ENCODE measurements at places on chromosomes 11 and 22.

GRCh38 chr22:20777420-20778177 lies 3.7 kb downstream of the SERPIND1 start:
- DNase-seq: peak; percentile 29

- no peak for DNase-seq
Observed at GRCh38 chr11:121703201-121703600, 250.4 kb upstream of the SORL1-AS1 start.

DNA sequence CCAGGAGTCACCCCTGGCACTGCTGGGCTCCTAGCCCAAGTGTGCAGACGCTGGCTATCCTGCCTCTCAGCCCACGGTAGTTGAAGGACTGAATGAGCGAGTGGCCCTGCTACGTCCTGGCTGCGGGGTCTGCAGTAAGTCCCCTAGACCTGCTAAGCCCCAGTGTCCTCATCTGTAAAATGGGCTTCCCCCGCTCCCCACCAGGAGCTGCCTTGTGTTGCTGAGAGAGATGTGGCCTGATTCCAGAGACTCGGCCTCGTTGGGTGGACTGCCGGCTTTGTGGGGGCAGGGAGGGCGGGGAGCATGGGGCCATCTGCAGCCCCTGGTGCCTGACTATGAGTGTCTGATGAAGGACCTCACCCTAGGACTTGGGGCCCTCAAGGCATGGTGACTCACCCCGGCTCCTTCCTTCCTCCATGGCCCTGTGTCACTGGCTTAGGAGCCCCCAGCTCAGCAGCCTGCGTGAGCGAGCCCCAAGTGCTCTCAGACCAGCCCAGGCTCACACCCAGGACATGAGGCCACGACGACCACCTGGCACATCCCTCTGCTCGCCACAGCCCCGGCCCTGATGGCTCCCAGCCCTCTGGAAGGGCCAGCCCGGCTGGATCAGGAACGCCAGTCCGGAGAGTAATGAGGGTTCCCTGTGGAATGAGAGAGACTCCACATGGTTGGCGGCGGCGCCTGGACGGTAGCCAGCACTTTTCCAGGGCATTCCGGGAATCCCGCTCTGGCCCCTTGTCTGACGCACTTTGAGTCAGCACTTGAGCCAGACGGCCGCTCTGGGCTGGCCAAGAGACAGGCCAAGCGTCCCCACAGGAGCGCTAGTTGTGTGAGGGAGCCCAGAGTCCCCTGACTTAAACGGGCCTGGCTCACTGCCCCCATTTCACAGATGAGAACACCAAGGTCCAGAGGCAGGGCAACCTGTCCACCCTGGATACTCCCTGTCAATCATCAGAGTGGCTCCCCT lies 50.5 kb upstream of the SHISAL1 start:
- DNase-seq: peak; percentile 3

DNA sequence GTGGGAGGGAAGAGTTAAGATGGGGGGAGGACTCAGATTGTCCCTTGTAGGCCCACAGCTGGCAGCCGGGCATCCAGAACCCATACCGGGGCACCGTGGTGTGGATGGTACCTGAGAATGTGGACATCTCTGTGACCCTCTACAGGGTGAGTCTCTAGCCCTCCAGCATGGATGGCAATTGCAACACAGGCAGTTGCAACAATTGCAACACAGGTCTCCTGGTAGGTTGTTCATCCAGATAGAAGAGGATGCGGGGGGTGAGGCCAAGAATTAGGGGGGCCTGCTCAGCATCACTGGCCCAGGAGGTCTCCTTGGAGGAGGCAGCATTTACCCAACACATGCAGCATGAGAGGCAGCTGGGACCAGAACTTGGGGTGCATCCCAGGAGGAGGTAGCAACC lies 3.4 kb downstream of the EHBP1L1 start:
- no peak for DNase-seq

DNA sequence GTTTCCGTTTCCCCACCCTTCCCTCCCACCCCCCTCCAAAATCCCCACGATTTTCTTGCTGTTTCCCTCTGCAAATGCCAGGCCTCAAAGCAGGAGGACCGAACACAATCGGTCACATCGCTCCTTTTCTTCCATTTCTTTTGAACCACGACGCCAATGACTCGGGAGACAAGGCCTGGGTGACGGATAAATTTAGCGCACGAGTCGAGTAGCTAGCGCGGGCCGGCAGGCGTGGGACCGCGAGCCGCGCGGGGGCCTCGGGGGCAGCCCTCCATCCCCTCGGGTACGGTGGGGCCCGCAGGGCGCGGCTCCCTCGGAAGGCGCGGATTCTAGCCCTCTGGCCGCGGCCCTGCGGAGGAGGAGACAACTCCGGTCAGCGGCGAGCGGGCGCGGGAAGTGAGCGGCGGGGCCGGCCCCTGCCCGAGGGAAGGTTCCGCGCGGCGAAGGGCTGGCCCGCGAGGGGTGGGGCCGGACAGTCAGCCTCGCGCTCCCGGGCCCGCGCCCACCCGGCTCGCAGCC lies 414 bp downstream of the JOSD1 start:
- DNase-seq: no peak

- no peak for DNase-seq
Observed at GRCh38 chr22:19865141-19865829, 10.6 kb upstream of the GNB1L start.

- no peak for DNase-seq
Observed at GRCh38 chr11:123227763-123228495, 32.9 kb upstream of the CLMP start.

DNA sequence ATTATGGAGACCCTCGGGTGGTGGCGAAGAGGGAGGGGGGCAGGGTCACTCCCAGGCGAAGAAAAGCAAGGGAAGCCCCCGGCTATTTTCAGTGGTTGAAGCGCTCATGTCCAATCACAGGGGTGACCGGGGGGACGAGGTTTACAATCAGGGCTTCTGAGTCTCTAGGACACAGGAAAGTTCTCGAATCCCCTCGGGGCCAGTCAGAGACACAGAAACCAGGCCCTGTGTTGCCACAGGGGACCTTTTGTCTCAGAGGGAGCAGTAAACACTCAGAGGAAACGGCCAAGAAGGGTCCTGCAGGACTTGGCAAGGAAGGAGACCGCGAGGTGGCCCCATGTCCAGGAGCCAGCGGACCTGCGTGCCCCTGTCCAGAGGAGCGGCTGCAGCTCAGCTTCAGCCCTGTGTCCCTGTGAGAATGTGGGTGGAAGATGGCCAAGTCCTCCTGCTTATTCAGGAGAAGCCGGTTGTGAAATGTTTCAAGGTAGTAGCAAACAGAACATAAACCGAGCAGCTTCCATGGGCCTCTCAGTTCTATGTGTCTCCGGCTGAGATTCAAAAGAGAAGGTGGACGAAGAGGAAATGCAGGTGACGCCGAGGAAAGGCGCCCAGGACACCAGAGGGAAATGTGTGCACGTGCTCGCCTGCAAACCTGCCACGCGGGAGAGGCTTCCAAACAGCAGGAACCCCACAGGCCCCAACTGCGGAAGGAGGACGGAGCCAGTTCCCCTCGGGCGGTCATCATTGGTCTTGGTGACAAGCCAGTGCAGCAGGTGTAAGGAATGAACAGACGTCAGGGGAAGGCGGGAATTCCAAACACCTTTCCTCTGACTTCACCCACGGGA lies 357.6 kb downstream of the BRD1 start:
- no peak for DNase-seq

DNA sequence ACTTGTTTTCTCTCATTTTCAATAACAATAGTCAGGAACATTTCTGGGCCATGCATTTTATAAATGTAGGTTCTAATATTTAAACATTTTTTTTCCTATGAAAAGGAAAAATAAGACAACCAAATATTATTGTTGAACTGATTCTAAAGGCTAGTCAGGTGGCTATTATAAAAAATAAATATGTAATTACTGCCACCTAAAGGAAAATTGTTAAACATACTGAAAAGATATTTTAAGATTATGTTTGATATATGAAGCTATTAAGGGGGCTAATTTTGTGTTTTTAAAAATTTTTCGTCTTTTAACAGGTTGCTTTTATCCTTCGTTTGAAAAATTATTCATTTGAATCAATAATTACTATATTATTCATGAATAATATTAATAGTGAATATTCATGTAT lies 62.2 kb upstream of the FDX1 start:
- peak; percentile 35 for DNase-seq

DNA sequence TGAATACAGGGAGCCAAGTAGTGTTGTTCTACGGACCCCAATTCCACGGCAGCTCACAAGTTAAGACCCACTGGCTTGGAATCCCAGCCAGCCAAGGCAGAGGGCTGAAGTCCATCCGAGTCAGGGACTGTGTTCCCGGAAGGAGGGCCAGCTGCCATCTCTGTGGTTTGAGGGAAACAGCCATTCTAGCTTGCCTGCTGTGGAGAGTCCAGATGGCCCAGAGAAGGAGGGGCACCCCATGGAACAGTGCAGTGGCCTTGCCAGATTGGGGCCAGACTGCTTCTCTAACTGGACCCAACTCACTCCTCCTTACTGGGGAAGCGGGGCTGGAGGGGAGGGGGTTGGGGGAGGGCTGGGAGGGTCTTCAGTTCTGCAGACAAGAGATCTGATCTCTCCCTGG lies 156.4 kb downstream of the FAM181B start:
- DNase-seq: no peak

GRCh38 chr22:24503137-24503842 lies 8.2 kb downstream of the UPB1 start:
- DNase-seq: peak; percentile 24

- DNase-seq: no peak
Observed at GRCh38 chr11:69460540-69461257, 20.8 kb upstream of the LINC01488 start.

DNA sequence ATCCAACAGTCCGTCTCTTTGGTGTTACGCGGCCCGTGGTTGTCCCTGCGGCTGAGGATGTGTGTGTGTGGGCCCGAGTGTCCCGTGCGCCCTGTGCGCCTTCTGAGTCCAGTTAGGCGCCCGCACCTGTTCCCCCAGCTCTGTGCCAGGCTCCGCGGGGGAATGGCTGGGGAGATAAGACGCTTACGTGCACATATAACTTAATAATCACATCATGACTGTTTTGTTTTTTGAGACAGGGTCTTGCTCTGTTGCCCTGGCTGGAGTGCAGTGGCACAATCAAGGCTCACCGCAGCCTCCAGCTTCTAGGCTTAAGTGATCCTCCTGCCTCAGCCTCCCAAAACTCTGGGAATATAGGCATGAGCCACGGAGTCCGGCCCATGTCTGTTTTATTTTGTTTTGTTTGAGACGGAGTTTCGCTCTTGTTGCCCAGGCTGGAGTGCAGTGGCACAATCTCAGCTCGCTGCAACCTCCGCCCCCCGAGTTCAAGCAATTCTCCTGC lies 817 bp downstream of the ARL2 start:
- no peak for DNase-seq

DNA sequence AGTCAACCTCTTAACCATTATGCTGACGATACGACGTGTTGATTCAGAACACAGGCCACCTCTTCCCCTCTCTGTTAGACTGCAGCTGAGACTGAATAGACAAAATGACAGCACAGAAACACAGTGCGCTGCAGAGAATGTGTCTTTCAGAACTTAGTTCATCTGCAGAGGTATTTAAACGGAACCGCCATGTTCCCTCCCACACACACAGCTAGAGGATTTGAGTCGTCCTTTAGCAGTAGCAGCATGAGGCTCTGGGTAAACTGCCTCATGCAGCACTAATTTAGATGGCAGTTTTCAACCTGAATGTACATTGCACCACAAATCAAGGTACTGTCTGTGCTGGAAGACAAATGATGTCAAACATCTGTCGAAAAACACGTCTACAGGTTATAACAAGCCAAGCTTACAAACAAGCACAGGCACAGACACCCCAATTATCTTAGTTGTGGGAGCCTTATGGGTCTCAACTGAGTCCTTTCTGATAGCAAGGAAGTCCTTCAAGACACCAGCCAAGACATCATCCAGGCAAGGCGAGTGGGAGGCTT lies 76.6 kb upstream of the LRRC4C start:
- DNase-seq: no peak

- no peak for DNase-seq
Observed at GRCh38 chr11:100419518-100419917, 267.6 kb upstream of the ARHGAP42 start.

GRCh38 chr11:60657888-60658287 lies 41.5 kb upstream of the MS4A8 start:
- DNase-seq: peak; percentile 98

- DNase-seq: no peak
Observed at GRCh38 chr11:124605719-124606118, 5.5 kb upstream of the PANX3 start.

DNA sequence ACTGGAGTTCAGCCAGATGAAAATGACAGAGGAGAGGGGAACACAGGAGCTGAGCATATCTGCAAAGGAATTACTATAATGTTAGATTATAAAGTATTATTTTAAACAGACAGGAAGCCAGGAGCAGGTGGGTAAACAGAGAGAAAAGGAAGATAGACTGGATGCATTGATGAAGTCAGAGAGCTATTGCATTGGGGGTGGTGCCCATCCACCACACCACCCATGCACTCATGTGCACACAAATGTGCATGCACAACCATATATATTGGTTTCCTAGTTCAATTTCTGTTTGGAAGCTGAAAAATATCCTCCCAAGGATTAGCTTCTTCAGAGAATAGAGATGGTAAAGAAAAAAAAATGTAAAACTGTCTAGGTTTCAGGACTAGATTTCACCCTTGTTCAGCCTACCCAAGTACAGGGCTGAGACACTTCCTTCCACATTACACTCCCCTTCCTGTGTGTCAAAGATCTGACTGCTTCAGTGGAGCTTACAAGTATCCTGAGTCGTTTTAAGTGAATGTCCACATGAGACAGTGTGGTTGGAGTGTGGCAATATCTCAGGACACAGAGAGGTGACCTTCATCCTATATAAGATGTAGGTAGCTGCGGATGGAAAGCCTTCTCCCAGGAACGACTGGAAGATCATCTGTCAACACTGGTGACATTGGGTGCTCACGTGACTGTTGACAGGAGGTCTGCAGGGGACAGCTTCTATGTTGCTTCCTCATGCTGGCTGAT lies 12.2 kb upstream of the SMPD1 start:
- no peak for DNase-seq

Measured in NCI-H1092 treated with DMSO at 0.1 percent for 48 hours (cell line).